ENCODE measurements at places on chromosomes 11 and 22.

- H3K4me3 ChIP-seq, result no peak overlapping the region
- H3K27me3 ChIP-seq, result no peaks in the 10 kb centered on the region
- H3K27ac ChIP-seq, result no peak overlapping the region
Observed at GRCh38 chr11:132032555-132032954, 662.1 kb downstream of the NTM start.

DNA sequence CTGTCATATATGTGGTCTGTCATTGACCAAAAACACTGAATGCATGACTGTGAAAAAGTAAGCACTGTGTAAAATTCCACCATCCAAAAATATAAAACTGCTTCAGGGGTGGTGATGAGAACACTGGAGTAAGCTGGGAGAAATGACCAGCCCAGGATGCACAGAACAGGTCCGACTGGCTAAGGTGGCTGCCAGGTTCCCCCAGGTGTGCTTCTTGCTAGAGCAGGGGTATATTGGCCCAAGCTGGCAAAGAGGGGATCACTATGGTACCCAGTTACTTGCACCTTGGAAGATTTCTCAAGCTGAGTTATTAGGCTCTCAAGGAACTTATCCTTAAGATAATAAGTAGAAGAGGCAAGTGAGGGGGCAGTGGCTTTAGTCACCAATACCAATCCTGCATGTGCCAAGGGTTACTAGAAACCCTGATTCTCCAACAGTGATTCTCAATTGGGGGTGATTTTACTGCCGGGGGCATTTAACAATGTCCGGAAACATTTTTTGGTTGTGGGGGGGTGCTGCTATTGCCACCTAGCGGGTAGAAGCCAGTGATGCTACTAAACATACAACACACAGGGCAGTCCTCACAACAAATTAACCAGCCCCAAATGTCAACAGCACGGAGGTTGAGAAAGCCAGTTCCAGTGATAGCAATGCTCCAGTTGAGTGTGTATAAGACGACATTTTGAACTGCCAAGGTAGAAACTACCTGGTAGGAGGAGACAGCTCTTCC is 15.7 kb downstream of the SNU13 start:
- H3K4me1 ChIP-seq, result no peaks in the 10 kb centered on the region
- no peak for DNase-seq
- no peak overlapping the region for H3K4me3 ChIP-seq
- no peaks in the 10 kb centered on the region for H3K27me3 ChIP-seq
- H3K36me3 ChIP-seq, result peaks cover 17% of the 10 kb centered on the region

- no peak for DNase-seq
- no peak overlapping the region for H3K27ac ChIP-seq
- no peaks in the 10 kb centered on the region for H3K27me3 ChIP-seq
- H3K36me3 ChIP-seq, result peaks cover 44% of the 10 kb centered on the region
- H3K4me3 ChIP-seq, result no peak overlapping the region
Observed at GRCh38 chr11:6626971-6627761, 7.9 kb upstream of the TPP1 start.

GRCh38 chr11:95700471-95700817 is 89.1 kb downstream of the FAM76B start:
- peaks cover 28% of the 10 kb centered on the region for H3K4me1 ChIP-seq
- H3K4me3 ChIP-seq, result no peak overlapping the region
- no peak overlapping the region for H3K27ac ChIP-seq
- DNase-seq, result no peak
- no peaks in the 10 kb centered on the region for H3K36me3 ChIP-seq

GRCh38 chr11:113677685-113678084 is 28.4 kb downstream of the TMPRSS5 start:
- H3K36me3 ChIP-seq, result no peaks in the 10 kb centered on the region
- DNase-seq, result no peak
- H3K4me3 ChIP-seq, result no peak overlapping the region
- no peak overlapping the region for H3K27ac ChIP-seq
- H3K4me1 ChIP-seq, result no peaks in the 10 kb centered on the region

- no peaks in the 10 kb centered on the region for H3K36me3 ChIP-seq
- H3K4me1 ChIP-seq, result no peaks in the 10 kb centered on the region
- H3K27me3 ChIP-seq, result no peaks in the 10 kb centered on the region
- no peak for DNase-seq
- no peak overlapping the region for H3K27ac ChIP-seq
- H3K4me3 ChIP-seq, result no peak overlapping the region
Observed at GRCh38 chr22:22753526-22754267, 109.3 kb downstream of the GGTLC2 start.

DNA sequence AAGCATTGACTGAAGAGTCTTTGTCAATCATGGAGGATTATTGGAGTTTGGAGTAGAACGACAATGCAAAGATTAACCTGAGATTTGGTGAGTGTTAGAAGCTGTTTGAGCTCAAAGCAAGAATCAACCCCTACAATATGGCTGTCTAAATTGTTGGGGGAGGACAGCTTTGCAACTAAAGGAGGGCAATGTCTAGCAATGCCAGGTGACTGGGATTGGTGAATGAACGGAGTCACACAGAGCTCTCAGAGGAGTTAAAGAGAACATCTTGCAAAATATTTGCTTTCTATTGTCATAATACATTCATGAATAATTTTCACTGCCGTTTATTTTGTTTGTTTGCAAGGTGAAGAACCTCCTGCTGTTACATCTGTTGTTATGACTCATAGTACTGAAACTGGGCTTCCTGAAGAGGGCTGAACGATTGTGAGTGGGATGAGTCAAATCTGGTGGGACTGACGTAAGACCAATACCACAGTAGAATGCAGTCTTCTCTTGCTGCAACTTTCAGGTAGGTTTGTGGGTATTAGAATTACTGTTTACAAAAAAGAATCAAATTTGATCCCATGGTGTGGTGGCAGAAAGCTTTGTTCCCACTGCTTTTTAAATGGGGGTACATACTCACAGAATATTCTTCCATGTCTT is 281.9 kb downstream of the CADM1 start:
- DNase-seq, result no peak
- H3K27me3 ChIP-seq, result no peaks in the 10 kb centered on the region
- no peaks in the 10 kb centered on the region for H3K36me3 ChIP-seq
- no peaks in the 10 kb centered on the region for H3K4me1 ChIP-seq
- H3K27ac ChIP-seq, result no peak overlapping the region

DNA sequence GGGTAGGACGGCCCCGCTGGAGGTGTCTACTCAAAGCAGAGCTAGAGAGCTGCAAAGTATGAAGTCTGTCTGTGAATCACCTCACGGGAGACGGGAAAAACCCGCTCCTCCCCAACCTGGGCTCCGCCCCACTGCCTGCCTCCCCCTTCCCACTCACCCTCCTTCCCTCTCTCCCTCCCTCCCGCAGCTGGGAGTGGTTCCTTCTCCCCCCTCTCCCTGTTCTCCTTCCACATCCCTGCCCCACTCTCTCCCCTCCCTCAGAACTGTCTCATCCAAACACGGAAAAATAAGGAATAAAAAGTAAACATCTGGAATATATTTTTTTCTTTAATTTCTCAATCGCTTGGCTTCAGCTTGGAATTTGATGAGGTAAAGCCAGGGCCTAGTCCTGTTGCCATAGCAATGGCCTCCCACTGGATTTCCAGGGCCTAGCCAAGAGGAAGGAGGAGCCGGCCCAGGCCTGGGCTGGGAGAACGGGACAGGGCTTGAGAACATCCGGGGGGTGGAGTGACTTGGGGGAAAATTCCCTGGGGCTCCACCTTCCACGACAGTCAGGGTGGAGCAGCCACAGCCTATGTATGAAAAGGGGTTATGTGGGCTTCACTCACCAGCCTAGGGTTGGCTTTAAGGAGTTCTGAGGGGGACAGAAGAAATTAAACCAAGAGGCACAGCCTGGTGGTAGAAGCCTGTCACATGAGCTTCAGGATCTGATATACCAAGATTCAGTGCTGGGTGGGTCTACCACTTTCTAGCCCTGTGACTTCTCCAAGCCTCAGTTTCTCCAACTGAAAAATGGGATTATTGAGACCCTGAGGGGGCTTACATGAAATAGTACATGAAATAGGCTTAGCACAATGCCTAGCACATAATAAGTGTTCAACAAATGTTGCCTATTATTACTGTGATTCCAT is 2.2 kb downstream of the TNKS1BP1 start:
- H3K4me3 ChIP-seq, result peak overlapping the region; percentile 62
- peak; percentile 95 for DNase-seq
- no peaks in the 10 kb centered on the region for H3K27me3 ChIP-seq
- peaks cover 68% of the 10 kb centered on the region for H3K4me1 ChIP-seq

DNA sequence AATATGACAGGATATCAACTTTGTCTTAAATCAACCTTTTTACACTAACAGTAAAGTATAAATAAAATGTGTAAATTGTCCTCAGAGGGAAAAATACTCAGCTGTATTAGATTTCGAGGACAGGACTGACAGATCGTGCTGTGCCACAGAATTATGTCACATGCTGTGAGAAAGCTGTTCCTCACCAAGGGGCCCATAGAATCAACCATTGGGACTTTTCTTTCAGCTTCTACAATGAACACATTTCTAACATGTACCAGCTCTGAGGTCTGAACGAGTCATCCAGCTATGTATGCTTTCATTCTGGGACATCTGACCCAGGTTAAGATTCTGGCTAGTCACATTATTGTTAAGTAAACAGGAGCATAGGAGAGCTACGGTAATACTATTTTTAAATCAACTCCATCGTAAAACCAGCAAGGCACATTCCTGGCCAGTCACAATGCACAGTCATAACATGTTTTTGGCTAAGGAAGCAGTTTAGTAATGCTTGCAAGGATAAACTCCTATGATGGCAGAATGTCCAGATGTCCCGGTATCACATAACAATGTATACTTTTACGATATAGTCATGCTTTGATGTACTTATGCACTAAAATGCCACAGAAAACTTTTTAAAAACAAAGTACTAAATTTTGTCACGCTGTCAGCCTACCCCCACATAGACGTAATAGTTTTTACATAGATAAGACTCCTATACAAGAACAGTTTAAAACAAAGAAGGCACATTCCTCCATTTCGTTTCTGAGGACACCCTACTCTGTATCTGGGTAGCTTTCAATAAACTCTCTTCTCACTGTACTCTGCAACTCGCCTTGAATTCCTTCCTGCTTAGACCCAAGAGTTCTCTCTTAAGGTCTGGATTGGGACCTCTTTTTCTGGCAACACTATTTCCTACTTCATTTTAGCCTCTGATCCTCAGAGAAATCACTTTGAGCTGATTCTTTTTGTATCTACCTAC is 27.4 kb downstream of the ZNF214 start:
- no peak overlapping the region for H3K4me3 ChIP-seq
- DNase-seq, result no peak
- H3K4me1 ChIP-seq, result no peaks in the 10 kb centered on the region

GRCh38 chr11:2813141-2813908 is 72.2 kb downstream of the CDKN1C start:
- no peaks in the 10 kb centered on the region for H3K36me3 ChIP-seq
- no peak overlapping the region for H3K4me3 ChIP-seq
- peaks cover 31% of the 10 kb centered on the region for H3K4me1 ChIP-seq
- H3K27me3 ChIP-seq, result no peaks in the 10 kb centered on the region
- peak overlapping the region; percentile 55 for H3K27ac ChIP-seq
